ENCODE measurements at places on chromosomes 12 and 14. TPM values are rescaled to one million over a fixed set of nuclear protein-coding genes. Genes with fewer than 3 reads are reported as not detected.

DNA sequence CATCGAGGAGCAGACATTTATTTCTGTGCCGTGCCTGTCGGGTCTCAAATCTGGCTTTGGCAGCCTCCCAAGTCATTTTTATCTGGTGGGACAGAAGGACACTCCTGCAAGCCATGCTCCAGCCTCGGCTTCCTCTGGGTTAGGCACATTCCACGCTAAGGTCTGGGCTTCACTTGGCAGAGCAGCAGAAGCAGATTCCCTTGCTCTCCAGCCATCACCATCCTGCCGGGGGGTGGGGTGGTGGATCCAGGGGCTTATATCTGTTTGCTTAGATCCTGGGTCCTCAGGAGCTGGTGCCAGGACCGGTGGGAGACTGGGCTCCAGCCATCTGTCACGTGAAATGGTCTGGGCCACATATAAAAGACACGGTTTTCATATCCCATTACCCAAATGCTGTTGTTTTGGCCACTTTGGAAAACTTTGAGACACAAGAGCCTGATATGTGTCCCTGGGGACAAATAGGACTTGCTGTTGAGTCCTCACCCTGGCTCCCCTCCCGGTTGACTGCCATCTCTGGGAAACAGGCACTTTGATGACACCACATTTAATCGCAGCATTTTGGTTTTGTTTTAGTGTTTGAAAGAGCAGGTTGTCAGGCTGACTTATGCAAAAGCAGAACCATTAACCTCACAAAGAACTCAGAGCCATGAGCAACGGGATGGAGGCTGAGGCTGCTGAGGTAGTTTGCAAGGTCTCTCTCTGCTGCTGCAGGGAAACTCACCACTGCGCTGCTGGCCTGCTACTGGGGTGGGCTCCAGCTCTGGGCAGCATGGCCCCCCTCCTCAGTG is 69.6 kb upstream of the PRMT8 start:
- no peak for DNase-seq

DNA sequence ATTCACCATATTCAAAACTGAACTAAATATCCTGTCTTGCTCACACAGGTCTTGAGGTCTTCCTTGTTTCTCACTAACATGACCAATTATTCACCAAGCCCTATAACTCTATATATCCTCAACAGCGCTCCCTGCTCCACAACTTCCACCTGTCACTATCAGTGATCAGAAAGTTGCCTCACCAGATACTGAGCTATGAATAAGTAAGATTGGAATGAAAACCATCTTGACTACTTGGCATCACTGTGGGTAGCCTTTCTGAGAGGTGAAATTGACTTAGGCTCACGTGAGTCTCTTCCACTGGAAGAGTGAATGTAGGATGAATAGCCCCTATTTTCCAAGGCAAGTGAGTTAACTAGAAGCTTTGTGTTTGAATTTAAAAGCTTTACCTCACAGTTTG is 167.1 kb downstream of the PIK3C2G start:
- DNase-seq = no peak

DNA sequence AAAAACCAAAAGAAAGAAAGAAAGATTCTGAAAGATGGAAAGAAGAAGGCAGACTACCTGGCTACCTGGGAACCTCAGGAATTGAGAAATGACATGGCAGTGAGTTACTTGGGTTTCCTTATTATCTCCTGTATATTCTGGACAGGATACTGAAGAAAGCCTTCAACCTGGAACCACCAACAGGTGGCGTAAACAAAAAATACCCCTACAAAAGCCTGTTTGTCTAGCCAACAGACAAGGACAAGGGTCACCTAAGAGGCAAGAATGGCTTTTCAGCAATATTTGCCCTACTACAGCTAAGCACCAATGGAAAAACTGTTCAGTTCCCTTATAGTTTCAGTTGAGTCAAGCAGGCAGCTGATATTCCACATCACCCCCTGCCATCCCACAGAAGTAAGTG is 274.9 kb downstream of the GPHN start:
- DNase-seq = no peak

- DNase-seq = no peak
Measured at GRCh38 chr12:10249690-10250455, 37.2 kb downstream of the GABARAPL1 start.

- no peak for DNase-seq
Measured at GRCh38 chr14:33916663-33917565, 34.0 kb downstream of the EGLN3 start.

DNA sequence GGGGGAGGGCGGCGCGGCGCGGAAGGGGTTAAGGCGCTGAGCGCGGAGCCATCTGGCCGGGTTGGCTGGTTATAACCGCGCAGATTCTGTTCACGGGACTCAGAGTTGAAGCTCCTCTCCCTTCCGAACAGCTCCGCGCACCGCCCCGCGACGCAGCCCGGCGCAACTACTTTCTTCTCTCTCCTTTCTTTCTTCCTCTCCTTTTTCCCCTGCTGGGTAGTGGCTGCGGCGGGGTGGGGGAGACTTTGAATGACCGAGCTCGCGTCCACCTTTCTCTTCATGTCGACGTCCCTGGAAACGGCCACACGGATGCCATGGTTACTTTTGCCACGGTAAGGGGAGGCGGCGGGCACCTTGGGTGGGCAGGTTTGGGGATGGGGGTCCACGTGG is at the start of gene NTF3:
NTF3 (plus strand) TSS at position 98 of the 390 bp plus-strand sequence; CDS start at position 315, 217 bp downstream.
- no peak for DNase-seq

- DNase-seq = no peak
Measured at GRCh38 chr14:98210045-98210672, 1061.8 kb downstream of the BCL11B start.

DNA sequence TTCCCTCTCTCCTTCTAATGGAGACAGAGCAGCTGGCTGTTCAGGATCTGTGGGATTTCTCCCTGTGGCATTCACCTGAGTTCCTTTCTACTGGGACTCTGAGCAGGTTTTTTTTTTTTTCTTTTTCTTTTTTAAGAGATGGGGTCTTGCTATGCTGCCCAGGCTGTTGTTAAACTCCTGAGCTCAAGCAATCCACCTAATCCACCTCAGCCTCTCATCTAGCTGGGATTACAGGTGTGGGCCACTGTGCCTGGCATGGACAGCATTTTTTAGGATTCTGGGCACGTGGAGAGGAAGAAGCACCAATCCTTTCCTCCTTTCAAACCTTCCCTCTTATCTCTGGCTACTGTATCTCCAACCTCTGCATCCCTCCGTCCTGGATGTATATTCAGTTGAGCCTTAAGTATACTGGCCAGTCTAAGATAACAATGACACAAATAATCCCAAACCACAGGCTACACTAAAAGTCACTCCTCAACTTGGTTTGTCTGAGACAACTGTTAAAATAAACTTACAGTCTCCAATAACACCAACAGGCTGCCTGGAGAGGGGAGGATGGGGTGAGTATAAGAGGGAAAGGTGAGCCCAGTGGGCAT is 16.4 kb upstream of the CELA1 start:
- no peak for DNase-seq

GRCh38 chr14:63996016-63996415 is 143.2 kb downstream of the SYNE2 start:
- no peak for DNase-seq

DNA sequence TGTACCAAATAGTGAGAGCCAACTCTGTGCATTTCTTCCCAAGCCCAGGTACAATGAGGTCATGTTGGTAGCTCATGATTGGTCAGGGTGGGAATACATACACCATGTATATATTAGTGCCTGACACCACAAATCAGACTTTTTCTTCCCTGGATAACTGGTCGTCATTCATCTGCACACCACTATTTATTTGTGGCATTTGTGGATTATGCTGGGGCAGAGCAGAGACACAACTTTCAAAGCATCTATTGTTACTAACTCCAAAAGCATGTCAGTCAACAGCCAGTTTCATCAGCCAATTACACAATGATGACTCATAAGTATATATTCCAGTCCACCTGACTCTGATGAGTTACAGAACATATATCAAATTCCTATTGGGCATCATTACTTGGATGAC is 181.7 kb downstream of the ADAMTS20 start:
- no peak for DNase-seq

SVOP gene
- not detected for total RNA-seq

RASSF9 gene
- 6.2 TPM for total RNA-seq

SERPINA12 gene
- not detected for total RNA-seq

OR6C2 gene
- total RNA-seq = not detected

KRT75 gene
- total RNA-seq = not detected

SAMD4A gene
- 80.4 TPM for total RNA-seq

GPR84 gene
- 2.5 TPM for total RNA-seq

C3AR1 gene
- 17.1 TPM for total RNA-seq

KSR2 gene
- total RNA-seq = 0.05 TPM

Data from posterior vena cava (tissue), 2 donors.